ENCODE measurements at places on chromosomes 2 and 18.

DNA sequence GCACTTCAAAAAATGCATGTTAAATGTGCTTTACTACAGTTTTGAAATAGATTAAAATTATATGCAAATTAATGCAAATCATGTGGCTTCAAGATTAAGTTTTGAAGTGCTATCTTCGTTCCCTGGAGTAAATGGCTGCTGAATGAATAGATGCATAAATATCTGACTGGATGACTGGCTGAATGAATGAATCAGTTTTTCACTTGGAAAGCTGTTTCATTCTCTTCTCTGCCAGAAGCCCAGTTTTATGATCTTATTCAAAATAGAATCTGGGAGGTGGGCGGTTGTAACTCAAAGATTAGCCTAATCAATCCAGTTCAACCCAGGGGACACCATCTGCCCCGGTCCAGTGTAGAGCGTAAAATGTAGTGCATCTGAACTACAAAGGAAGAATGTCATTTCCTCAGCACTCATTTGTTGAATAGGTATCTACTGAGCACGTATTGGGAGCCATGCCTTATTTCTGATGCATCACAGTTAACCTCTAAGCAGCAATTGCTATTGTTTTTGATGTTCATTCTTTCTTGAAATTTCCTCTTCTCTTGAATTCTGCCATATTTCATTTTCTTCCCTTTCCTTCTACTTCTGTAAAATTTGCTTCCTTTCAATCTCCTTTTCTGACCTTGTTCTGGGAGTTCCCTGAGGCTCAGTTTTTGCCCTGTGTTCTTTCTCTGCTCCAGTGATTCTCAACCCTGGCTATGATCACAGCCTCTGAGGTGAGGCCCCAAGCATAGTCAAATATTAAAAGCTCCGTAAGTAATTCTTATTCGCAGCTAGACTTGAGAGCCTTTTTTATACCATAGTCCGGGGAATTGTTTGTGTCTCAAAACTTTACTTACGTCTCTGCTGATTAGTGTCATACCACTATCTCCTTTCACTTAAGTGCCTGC lies 282.7 kb downstream of the PARD3B start:
- no peak for DNase-seq

DNA sequence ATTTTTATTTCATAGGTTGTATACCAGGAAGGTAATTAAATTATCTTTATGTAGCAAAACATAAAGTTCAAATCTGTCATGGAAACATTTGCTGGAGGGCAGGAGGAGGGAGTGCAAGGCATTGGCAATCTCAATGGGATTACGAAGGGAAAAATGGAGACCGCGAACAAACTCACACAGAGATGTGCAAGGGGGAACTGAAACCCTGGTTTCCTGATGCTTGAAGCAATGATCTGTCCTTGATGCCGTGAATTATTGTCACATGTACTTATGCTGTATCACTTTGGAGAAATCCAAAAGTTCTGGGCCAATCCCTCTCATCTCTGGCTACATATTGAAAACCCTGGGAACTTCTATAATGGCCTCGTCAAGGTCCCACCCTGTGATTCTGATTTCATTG lies 65.0 kb upstream of the MFF start:
- DNase-seq, result no peak

GRCh38 chr2:196466581-196466980 lies 172.9 kb upstream of the CCDC150 start:
- DNase-seq, result no peak

GRCh38 chr18:7456376-7456775 lies 110.7 kb upstream of the PTPRM start:
- DNase-seq, result no peak

DNA sequence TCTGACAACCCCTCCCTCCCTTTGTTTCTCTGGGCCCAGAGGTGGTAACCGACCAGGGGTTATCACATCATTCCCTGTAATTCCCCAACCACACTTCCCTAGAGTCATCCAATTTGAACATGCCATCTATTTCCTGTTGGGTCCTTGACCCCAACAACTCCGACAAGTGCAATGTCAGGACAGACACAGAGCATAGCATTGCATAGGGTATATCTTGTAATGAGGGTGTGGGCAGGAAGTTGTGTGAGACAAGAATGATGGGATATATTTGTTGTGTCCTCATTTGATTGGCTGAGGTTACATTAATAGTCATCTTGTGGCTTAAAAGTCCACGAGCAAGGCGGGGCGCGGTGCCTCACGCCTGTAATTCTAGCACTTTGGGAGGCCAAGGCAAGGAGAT lies 33.4 kb upstream of the CNOT11 start:
- DNase-seq, result no peak

GRCh38 chr2:98608116-98608961 lies at the start of the genes COA5 and UNC50:
COA5 (minus strand) TSS chr2:98608512; CDS start chr2:98608405, 107 bp downstream.
UNC50 (plus strand) TSS chr2:98608589; CDS start chr2:98609760, 1,171 bp downstream.
- DNase-seq, result no peak

- DNase-seq, result no peak
Observed at GRCh38 chr2:210157526-210157925, 13.7 kb downstream of the KANSL1L start.

- DNase-seq, result no peak
Observed at GRCh38 chr18:26721854-26722564, 143.5 kb downstream of the AQP4 start.

GRCh38 chr2:46669016-46669415 lies 189.7 kb downstream of the TMEM247 start:
- DNase-seq, result no peak

DNA sequence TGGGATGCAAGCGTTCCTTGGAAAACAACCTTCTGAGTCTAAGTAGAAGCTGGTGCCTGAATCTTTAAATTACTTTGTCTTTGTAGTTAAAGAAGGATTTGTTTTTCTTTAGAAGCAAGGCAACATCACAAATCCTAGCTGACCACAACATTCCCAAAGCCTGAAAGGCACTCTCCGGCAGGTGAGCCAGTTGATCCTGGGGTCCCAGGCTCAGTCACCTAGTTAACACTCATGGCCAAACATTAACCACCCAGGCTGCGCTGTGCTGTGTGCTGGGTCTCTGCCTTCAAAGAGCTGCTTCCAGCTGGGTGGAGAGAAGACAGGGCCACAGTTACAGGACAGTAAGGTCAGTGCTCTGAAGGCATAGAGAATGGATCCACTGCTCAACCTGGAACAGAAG lies 120.0 kb upstream of the TRIB2 start:
- no peak for DNase-seq

- no peak for DNase-seq
Observed at GRCh38 chr2:156181208-156181607, 151.3 kb downstream of the NR4A2 start.

DNA sequence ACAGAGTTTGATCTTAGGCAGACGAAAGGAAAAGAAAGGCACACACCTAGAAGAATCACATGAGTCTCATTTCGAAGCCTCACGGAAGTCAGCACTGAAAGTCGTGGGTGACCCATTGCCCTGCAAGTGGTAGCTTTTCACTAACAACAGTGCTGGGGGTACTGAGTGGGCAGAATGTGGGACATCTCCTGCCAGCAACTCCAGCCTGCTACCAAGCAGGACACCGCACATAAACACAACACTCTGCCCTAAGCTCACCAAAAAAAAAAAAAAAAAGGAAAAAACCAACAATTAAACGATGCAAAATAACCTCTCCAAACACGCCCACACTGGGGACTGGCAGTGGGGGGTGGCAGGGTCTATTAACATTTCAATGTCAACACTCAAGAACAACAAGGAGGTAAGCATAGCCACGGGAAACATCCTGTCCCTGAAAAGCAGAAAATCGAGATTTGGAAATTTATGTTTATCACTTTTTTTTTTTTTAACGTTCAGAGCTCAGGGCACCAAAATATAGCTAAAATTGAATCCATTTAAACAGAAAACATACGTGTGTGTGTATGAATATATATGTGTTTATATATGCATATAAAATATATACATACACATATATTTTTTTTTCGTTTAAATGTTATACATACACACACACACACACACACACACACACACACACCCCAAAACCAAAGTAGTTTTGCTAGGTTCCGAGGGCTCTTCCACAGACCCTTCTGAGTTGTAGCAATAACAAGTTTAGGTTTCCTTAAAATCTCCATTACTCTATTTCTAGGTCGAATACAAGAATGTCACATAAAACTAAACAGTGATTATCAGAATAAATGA lies 2.2 kb downstream of the INO80D start:
- no peak for DNase-seq

GRCh38 chr18:76791106-76791505 lies 31.3 kb upstream of the ZNF236 start:
- no peak for DNase-seq

DNA sequence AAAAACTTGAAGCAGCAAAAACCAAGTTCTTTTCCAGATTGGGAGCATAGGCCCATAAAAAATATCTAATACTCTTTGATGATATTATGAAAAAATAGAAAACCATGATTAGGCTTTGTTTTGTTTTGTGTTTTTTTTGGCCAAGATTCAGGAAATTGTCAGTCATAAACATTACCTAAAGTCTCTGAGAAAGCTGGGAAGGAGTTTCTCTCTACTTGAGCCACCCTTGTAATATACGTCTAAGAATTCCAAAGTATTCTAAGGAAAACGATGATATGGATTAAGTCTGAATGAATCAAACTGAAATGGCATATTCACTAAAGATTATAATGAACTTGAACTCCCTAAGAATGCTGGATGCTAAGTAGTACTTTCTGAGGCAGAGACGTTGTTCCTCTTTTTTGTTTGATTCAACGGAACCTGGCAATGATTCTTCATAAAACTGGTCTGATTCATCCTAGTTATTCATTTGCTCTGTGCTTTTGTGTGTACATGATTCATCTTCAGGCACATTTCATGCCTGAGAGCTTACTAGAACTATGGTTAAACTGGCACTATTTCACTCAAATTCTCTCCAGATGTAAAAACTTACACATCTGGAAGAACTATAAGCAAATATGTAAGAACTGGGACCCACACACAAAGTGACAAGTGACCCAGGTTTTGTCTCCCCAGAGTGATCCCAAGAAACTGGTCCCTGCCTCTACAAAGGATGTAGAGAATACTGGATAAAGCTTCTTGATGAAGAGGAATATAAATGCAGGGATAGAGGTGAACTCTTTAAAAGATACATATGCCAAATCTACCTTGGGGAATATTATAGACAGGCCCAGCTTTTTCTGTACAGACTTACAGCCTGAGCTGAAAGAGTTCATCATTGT lies 159.7 kb downstream of the DOCK10 start:
- no peak for DNase-seq

- no peak for DNase-seq
Observed at GRCh38 chr2:96816836-96817702, 1.0 kb downstream of the CNNM3 start.

DNA sequence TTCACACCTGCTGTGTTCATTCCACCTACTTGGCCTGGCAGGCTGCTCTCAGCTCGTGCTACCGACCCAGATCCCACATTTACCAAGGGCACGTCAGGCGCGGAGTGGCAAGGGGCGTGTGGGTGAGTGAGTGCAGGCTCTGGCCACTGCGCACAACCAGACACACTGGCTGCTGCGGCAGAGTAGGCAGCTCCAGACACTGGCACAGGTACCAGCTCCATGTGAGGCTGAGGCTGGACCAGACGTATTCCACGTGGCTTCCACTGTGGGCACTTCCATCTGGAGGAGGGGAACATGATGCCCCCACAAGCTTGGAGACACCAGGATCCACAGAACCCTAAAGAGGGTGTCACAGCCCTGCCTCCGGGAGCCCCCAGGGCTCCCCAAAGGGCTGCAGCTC lies 74.6 kb upstream of the ZNF804A start:
- DNase-seq, result no peak

- DNase-seq, result no peak
Observed at GRCh38 chr2:71691747-71692441, 238.5 kb downstream of the DYSF start.

GRCh38 chr18:48065601-48065995 lies 135.1 kb upstream of the SMAD2 start:
- DNase-seq, result no peak

- DNase-seq, result no peak
Observed at GRCh38 chr2:2158189-2158826, 172.8 kb downstream of the MYT1L start.

DNA sequence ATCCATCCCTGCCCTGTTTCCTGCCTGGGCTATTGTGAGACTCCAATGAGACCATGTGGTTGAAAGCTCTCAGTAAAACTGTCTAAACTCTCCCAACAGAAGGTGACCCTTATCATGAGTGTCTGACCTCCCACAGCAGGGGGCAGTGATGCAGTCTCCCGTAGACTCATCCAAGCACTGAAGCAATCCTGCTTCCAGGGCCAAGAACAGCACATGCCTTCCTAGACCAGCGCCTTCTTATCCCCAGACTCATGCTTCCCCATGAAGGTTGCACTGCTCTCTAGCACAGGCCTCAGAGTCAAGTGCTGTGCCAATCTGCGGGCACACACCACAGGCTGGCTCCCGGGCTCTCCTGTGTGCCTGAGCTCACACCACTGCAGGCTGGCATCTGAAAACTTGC lies 112.3 kb downstream of the TNS1 start:
- no peak for DNase-seq

- DNase-seq, result no peak
Observed at GRCh38 chr2:41294331-41294730, 753.5 kb upstream of the PKDCC start.

DNA sequence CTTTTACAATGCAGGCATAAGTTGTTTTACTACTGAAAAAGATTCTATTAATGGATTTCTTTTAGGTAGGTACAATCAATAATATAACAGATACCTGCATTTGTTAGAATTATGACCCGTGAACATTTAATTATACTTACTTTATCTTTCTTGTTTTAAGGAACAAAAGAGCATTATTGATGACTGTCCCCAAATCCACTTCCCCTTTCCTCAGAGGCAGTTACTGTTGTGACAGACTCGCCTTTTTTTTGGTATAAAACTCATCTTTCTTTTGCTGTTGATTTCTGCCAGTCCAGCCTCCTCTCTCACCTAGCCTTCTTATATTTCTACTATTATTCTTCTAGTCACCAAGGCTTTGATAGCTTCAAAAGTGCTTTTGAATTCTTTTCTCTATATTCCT lies 12.1 kb downstream of the ACTR3 start:
- no peak for DNase-seq

- no peak for DNase-seq
Observed at GRCh38 chr2:241242306-241242705, 53.8 kb downstream of the ANO7 start.

DNA sequence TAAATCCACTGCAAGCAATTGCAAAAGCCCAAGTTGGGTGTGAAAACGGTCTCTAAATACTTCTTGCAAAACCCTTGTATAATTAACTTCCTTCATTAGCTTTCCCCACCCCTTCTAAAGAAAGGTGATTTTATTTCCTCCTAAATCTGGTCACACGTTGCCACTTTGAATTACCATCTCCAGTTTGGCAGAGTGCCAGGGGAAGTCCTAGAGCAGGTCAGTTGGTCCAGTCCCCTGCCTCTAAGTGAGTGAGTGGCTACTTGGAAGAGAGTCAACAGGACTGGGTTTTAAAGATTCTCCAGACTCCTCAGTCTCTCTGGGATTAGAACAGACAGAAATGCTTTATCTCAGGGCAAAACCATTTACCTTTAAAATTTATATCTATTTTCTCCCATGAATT lies 18.7 kb upstream of the LYPD6B start:
- no peak for DNase-seq

DNA sequence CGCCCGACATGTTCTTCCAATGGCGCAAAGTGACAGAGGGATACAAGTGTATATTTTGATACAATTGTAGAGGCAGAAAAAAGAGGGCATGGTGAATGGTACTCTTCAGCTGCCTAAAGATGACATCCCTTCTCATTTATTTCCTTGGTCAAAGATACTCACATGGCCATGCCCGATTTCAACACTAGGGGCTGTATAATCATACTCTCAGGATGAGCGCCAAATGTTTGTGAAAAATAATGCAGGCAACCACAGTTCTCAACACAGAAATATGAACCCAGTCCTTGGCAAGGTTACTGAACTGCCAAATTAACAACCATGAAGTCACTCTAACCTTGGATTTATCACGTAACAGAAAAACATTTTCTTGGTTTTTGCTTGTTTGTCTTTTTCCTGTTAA lies 204.4 kb downstream of the CCDC102B start:
- DNase-seq, result no peak

- DNase-seq, result no peak
Observed at GRCh38 chr2:192196421-192197194, 1.9 kb upstream of the TMEFF2 start.

Measured in cortex of kidney (tissue), 1 donor.